ENCODE measurements at places on chromosomes 3 and 15. TPM values are rescaled to one million over a fixed set of nuclear protein-coding genes. Genes with fewer than 3 reads are reported as not detected.

The PCSK6 gene
- 6.7 TPM for total RNA-seq

The KNG1 gene
- not detected for total RNA-seq

- no peaks in the 10 kb centered on the region for H3K27me3 ChIP-seq
- H3K4me1 ChIP-seq = peaks cover 11% of the 10 kb centered on the region
- no peak overlapping the region for H3K4me3 ChIP-seq
- peak; percentile 76 for DNase-seq
These were observed 70.8 kb upstream of the ZBTB20 start for GRCh38 chr3:115217678-115218451.

GRCh38 chr3:143135150-143135549, 15.6 kb downstream of the CHST2 start:
- DNase-seq = no peak
- no peaks in the 10 kb centered on the region for H3K27me3 ChIP-seq
- H3K27ac ChIP-seq = no peak overlapping the region
- H3K4me1 ChIP-seq = peaks cover 9% of the 10 kb centered on the region
- H3K36me3 ChIP-seq = no peaks in the 10 kb centered on the region
- H3K4me3 ChIP-seq = no peak overlapping the region

DNA sequence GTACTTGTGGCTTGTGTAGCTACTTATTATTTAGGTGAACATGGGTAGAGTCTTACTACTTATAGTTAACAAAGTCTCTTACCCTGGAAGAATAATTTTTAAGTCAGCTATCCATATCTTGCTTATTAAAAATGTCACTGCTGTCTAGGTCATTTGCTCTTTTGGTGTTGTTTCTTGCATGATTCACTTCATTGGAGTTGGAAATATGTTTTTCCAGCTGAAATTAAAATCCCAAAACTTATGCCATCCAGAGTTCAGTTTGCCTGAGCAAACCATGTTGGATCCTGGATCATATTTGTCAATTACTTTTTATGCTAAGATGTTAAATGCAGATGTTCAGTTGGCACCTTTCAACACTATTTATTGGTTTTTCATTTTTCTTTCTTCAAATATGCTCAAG, 421.0 kb upstream of the RBMS3 start:
- no peaks in the 10 kb centered on the region for H3K36me3 ChIP-seq
- H3K27ac ChIP-seq = no peak overlapping the region

DNA sequence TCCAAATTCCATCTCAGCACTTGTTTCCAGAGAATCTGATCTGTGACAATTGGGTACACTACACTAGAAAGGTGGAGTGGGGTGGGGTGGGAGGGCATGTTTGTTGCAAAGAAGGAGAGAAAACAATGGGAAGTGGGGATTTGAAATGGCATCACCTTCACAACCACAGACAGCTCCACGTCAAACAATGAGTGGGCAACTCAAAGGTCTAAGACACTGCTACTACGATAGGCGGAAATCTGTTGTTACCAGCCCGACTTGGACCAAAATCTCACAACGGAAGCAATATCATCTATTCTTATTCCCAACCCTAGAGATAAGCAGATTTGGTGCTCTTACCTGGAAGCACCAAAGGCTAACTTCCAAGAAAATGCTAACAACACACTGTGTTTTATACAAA, 3.3 kb downstream of the CYP19A1 start:
- H3K36me3 ChIP-seq = no peaks in the 10 kb centered on the region
- no peaks in the 10 kb centered on the region for H3K4me1 ChIP-seq
- DNase-seq = no peak
- no peak overlapping the region for H3K4me3 ChIP-seq
- H3K27ac ChIP-seq = no peak overlapping the region

GRCh38 chr15:59413577-59413976, 24.4 kb upstream of the FAM81A start:
- H3K27me3 ChIP-seq = no peaks in the 10 kb centered on the region
- H3K27ac ChIP-seq = no peak overlapping the region
- no peaks in the 10 kb centered on the region for H3K36me3 ChIP-seq
- no peak for DNase-seq
- H3K4me1 ChIP-seq = no peaks in the 10 kb centered on the region
- no peak overlapping the region for H3K4me3 ChIP-seq

DNA sequence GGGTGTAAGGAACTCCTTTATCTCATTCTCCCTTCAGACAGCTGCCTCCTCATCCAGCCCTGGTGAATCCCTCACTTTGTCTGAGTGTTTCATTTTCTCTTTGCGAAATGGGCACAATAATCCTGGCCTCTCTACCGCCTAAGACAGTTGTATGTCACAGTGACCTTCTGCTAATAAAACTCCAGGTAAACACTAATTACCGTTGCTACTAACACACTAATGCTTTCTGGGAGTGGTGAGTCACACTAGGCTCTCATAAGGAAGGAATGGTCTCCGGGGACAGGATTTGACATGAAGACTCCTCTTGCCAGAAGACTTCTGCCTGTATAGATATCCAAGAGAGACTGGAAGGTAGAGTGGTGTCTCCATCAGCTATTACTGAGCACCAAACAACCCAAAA, 71.7 kb upstream of the SNRK start:
- no peaks in the 10 kb centered on the region for H3K36me3 ChIP-seq
- no peaks in the 10 kb centered on the region for H3K4me1 ChIP-seq
- no peak overlapping the region for H3K27ac ChIP-seq
- no peak overlapping the region for H3K4me3 ChIP-seq
- no peak for DNase-seq

DNA sequence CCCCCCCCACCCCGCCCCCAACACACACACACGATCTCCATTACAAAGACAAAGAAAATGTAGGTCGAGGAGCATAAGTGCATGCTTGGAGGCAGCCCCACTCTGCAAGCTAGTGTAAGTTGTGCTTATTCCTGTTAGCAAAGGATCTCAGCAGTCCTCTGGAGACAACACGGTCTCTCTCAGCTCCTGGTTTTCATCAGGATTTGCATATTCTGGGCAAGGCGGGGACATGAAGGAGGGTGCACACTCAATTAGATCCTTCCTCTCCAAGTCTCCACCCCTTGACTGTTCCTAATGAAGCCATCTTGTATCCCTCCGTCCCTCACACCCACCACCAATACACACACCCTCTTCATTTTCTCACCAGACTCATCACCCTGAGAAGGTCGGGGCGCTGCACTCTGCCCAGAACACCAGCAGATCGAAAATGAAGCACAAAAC, 63.8 kb downstream of the MRPL46 start:
- H3K27ac ChIP-seq = no peak overlapping the region
- peak; percentile 32 for DNase-seq
- no peaks in the 10 kb centered on the region for H3K36me3 ChIP-seq
- no peak overlapping the region for H3K4me3 ChIP-seq
- H3K4me1 ChIP-seq = peaks cover 12% of the 10 kb centered on the region
